Brain microvascular endothelial cell (primary cell): ENCODE measurements at places on chromosomes 5 and 9.
A peak's percentile ranks its signal among the peaks of the same experiment; 100 is the strongest.

- DNase-seq: no peak
These were observed 84.3 kb downstream of the RAI14 start for GRCh38 chr5:34740389-34740806.

GRCh38 chr5:24480952-24481351, 163.8 kb downstream of the CDH10 start:
- DNase-seq: no peak

- no peak for DNase-seq
These were observed 672 bp upstream of the SUSD3 start for GRCh38 chr9:93057703-93058354.

DNA sequence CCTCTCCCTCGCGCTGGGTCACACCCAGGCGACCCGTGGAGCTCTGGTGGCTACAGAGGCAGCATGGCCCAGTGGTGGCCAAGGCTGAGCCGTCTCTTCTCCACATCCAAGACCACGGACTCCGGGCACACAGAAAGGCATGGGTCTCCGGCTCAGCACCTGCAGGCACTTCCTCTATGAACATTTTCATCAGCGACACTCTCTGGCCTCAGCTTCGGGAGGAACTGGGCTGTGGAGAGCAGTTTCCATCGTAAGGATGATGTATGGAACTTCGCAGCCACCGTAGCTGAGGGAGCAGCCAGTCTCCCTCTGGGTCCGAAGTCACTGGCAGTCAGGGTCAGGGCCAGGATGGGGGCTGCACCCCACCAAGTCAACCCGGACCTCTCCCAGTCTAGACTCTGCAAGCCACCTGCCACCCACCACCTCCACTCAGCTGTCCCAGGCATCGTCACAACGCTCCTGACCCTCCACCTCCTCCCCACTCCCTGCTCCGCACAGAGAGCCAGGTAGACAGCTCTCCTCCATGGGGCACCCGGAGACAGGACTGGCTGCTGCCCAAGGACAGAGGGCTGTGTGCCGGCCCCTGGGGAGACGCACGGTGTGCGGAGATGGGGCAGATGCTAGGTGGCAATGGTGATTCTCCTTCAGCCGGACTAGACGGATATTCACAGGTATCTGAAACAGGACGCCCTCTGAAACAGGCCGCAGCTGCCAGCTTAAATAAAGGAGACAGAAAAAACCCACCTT, 9.7 kb downstream of the QSOX2 start:
- DNase-seq: no peak

DNA sequence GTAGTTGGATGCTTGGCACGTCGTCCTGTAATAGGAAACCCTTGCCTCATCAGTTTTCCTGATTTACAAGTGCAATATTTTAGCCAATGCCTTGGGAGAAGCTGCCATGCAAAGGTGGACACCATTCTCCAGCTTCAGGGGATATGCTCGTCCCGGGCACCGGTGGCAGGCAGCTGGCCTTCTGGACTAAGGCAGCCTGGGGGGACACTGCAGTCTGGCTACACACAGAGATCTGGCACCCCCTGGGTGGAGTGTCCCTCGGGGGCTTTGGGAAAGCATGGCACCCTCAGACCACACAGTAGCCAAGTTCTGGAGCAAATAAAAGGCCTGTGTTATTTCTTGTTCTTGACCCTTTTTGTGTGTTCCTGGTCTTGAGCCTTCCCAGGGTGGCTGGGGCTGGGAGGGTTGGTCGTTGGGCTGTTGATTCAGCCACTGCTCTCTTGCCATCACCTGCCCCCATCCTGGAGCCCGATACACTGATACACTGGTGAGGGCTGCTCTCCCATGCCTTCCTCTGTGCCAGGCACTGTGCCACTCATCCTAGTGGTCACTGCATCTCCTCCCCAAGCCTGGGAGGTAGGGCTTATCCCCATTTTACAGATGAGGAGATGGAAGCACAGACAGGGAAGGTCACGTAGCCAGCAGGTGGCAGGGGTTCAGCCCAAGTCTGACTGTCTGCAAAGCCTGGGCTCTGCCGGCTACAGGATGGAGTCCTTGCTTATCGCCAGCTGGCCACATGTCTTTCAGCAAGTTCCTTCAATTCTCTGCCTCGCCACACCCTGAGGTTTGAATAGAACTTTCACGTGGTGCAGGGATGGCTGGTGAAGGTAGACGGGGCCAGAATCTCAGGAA, 134.1 kb downstream of the RGS3 start:
- DNase-seq: no peak

DNA sequence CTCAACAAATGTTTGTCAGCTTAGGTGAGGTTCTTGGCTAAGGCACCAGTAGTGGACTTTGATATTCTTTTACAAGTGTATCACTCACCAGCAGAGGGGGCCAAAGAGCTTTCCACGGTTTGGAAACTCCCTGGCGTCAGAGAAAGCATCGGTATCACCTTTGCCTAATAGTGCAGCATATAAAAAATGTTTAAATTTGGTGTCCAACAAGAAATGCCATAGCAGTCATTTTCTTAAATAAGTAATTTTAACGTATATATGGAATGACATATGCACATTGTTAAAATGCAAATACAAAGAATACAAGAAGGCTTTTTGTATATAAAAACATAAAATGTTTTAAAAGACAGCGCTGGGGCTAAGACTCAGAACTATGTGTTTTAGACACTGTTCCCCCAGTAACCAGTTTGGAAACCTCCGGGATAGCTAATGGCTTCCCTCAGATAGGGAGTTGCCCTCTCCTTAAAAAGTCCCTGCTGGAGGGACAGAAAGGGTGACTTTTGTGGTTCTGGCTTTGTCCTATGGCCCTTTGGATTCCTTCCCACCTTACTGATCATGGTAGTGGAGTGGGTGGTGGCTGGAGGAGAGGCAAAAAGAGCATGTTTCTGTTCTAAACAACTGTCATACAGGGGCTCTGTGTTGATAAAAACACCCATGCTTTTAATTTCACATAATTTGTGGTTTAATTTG, 124.6 kb downstream of the GPBP1 start:
- DNase-seq: peak; percentile 88

GRCh38 chr5:112908854-112909253, 13.2 kb downstream of the REEP5 start:
- no peak for DNase-seq
